ENCODE measurements at places on chromosomes 16 and 17.

GRCh38 chr16:58127033-58127556 lies 2.1 kb downstream of the CFAP20 start:
- peak; percentile 49 for DNase-seq

- no peak for DNase-seq
Observed at GRCh38 chr16:67701420-67701819, 17.7 kb downstream of the GFOD2 start.

DNA sequence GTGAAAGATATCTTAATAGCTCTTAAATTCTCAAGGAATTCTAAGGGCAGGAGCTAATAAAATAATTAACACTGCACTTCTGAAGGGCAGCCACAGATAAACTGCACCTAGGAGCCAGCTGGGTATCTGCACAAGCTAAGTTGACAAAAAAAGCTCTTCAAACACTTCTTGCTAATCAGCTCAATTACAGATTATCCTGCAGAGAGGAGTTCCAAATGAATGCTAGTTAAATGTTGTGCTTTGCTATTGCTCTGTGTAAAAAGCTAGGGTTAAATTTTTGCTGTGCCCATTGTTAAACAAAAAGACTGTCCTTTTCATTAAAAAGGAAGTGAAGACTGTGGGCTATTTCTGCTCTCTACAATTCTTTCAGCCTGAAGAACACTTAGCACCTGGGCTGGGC lies 158.5 kb upstream of the SHISA6 start:
- no peak for DNase-seq

DNA sequence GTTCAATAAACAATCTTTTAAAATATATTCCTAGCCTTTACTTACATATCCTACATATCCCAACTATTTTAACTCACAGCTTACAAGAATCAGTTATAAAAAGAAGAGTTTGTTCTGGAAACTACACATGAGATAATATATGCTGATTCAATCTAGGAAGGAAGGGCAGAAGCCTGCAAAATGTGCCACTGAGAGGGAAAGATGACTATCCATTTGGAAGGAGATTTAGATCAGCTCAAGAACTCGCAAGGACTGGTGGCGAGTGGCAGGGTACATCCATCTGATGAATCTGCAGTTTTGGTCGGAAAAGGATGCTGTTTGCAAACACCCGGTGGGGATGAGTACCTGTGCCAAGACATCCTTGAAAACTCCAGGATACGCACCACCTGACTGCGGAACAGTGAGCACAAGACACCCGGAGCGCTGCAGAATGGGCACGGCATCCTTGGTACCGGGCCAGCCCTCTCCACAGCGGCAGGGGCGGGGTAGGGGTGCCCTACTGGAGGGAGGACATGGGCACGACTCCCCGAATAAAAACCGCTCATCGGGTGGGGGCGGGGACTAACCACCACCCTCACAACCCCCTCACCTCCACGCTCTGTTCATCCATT lies 723 bp downstream of the TRIM37 start:
- peak; percentile 80 for DNase-seq

- DNase-seq, result no peak
Observed at GRCh38 chr17:82983510-82984248, 95.7 kb upstream of the METRNL start.

- no peak for DNase-seq
Observed at GRCh38 chr16:49964973-49965372, 60.1 kb upstream of the CNEP1R1 start.

DNA sequence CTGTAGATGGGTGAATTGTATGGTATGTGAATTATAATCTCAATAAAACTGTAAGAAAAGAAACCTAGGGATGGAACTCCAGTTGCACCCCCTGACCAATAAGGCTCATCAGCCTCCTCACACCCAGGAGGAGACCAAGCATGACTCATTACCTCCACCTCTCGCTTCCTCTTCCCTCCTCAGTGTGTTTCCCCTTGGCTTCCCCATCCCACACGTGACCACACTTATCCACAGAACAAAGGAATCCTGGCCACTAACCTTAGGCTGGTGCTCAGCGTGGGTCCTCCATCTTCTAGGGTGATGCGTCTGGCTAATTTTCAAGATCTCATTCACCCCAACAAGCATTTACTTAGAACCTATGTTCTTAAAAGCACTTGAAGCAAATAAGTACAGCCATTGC lies 36.2 kb upstream of the MAP3K14 start:
- peak; percentile 64 for DNase-seq

DNA sequence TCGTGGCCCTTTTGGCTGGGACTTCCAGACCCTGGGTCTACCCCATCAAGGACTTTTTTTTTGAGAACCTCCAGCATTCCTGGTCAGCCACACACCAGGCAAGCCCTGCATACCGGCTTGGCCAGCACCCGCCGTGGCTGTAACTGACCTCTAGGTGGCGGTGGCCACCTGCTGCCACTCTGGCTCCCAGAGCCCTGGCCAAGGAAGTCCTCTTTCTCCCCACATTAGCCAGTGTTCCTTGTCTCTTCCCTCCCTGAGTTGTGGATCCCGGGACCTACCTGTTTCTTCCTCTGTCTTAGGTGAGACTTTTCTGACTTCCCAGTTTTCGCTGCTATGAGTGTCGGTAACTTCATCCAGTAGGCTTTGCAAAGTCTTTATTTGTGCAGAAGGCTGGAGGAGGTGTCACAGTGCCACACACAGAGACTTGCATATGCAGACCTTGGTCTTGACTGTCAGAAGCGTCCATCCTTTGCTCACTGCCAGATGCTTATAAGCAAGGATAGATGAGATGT lies 348.3 kb downstream of the CPPED1 start:
- DNase-seq, result peak; percentile 74

- DNase-seq, result peak; percentile 35
Observed at GRCh38 chr17:74566132-74566753, 1.1 kb downstream of the CD300H start.

GRCh38 chr16:75070012-75070841 lies 46.4 kb downstream of the LDHD start:
- DNase-seq, result no peak

GRCh38 chr17:32249475-32249874 lies 16.2 kb upstream of the RHBDL3 start:
- no peak for DNase-seq

DNA sequence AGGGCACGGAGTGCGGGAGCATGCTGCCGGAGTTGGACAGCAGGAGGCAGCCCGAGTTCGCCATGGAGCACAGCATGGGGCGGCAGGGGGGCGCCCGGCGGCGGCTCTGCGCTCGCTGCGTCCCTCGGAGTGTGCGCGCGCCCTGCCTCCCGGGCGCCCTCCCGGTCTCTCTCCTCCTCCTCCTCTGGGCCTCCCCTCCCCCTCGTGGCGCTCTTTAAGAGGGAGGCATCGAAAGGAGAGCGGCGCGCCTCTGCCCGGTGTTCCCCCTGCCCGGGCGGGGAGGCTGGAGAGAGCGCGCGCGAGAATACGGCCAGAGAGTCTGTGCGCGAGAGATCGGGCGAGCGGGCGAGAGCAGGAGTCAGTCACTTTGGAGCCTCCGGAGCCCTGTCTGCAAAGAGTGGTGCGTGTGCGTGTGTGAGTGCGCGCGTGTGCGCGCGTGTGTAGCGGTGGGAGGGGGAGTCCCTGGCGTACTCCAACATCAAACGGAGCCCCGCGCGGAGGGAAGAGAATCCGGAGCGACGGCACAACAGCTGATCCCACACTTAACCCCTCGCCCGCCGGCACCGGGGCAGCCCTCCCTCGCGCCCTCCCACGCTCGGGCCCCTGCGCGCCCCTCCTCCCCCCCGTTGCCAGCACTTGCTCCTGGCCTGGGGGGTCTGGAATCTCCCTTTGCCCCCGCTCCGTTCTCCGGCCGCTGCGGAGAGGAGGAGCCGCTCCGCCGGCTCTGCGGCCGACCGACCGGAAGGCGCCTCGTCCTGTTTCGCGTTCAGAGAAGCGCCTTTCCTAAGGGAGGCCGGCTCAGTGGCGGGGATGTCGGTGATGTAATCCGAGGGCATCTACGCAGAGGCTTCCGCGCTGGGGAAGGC lies 108.9 kb downstream of the ENGASE start:
- DNase-seq, result no peak

DNA sequence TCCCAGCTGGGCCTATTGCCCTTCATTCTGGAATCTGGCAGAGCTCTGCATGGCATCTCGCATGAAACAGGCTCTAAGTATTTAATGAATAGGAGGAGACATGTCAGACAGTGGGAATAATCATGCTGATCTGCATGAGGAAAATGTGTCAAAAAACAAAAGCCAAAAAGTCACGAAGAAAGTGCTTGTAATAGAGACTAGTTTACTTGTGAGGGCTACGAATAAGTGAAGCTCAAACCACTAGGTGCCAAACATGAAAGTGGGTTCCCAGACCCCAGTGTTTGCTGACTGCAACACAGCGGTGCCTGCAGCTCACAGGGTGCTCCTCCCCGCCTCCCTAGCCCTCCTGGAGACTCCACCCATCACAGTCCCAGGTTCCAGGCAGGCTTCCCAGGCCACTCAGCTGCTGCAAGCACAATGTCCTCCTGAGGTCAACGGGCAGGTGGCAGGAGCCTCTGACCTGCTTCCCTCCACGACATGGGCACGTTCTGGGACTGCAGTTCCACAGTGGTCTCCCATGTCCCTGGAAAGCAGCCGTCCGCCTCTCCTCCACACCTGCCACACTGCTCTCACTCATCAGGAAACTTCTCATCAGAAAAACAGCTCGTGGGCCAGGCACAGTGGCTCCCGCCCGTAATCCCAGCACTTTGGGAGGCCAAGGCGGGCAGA lies 96.5 kb downstream of the ANKRD11 start:
- DNase-seq, result no peak

DNA sequence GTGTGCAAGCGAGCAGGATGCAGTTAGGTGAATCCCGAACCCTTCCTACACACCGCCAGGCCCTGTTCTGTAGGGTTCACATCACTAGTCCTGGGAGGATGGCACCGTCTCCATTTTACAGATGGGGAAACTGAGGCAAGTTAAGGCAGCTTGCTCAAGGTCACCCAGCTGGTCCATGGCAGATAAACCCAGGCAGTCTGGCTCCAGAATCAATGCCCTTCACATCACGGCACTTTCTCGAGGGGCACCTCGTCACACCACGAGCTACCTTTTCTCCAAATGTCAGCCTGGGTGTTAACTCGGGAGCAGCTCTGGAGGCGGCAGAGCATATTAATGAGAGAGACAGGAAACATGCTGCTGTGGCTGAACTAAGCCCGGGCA lies 9.5 kb downstream of the NOB1 start:
- no peak for DNase-seq

- no peak for DNase-seq
Observed at GRCh38 chr16:78271981-78272380, 172.5 kb downstream of the WWOX start.

DNA sequence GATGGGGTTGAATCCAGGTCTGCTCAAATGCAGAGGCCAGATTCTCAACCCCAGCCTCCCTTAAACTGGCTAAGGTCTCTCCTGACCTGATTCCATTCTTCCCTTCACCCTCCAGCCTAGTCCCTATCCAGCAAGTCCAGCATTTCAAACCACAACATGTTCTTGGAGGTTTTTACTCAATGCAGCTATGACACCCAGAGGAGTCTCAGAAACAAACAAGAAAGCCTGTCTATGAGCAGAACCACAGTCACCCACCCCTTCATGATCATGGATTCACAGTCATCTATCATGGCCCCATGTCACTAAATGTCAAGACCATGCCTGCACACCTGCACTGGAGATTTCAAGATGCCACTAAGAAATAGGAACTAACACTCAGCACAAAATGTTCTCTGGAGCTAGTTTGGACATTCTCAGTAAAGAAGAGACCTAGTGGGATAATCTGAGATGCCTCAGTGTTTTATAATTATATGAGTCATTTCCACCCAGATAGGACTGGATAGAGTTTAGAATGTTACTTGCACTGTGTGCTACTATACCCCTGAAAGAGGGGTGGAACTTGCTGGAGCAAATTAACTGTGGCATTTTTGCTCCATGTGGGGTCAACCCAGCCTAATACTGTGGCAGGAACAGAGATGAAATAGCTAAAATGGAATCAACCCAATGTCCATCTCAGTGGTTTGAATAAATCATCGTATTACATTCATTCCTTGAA lies 9.5 kb upstream of the METTL22 start:
- DNase-seq, result no peak

DNA sequence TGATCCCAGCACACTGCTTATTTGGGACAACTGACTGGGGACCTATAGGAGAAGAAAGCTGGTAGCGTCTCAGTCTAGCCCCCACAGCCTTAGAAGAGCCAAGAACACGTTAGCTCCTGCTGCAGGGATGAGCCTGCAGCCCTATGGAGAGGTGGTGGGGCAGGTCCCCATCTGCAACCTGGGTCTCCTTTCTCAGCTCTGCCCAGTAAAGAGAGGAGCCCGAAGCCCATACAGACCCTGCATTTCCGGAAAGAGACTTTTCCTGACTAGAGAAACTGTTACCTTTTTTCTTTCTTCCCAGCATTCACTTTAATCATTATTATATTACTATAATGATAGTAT lies 788 bp downstream of the METTL22 start:
- no peak for DNase-seq

- peak; percentile 12 for DNase-seq
Observed at GRCh38 chr16:84141143-84141670, 3.8 kb downstream of the HSDL1 start.

GRCh38 chr16:86929057-86929871 lies 350.9 kb downstream of the FOXL1 start:
- no peak for DNase-seq

DNA sequence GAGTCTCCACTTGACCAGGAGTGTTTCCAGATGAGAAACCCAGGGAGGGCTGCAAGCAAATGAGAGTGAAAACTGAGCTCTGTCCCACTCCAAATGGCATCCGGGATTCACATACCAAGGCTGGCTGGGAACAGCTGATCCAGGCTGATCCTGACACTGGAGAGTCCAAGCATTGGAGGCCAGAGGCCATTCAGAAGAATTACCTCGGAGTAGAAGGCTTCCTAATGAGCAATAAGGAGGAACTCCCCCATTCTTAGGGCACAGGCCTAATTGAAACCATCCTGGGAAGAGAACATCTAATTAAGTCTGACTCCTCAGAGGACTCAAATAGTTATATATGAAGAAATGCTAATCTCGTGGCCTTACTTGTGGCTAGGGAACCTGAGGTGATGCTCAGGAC lies 142.8 kb downstream of the PRKCA start:
- no peak for DNase-seq

- DNase-seq, result no peak
Observed at GRCh38 chr16:58970775-58971174, 236.7 kb upstream of the GOT2 start.

DNA sequence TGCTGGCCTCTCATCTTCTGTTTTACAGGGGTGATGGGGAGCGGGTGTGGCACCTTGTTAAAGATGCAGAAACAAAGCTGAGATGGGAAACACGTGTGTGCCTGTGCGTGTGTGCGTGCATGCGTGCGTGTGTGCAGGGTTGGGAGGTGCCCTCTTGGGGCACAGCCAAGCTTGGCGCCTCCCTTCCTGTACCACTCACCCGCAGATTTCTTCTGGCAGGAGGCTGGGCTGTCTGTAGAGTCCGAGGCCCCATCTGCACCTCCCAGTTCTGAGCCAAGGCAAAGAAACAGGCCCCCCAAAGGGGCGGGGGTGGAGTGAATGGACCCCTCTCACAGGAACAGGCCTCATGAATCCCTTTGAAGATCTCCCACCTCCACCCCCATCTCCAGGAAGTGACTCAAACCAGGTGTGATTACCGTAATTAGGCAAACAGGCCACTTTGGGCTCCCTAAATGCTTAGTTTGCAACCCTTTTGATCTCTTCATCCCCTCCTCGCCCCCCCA lies 20.9 kb downstream of the TNS4 start:
- peak; percentile 95 for DNase-seq
